Iris pigment epithelial cell (primary cell): ENCODE measurements at places on chromosomes 3 and 15.

- no peak for DNase-seq
These were observed 14.7 kb upstream of the SYN2 start for GRCh38 chr3:11989383-11990038.

GRCh38 chr15:71562251-71562650 lies 248.1 kb upstream of the NR2E3 start:
- no peak for DNase-seq

- DNase-seq = no peak
These were observed 807.5 kb downstream of the IGSF11 start for GRCh38 chr3:118227191-118227590.

DNA sequence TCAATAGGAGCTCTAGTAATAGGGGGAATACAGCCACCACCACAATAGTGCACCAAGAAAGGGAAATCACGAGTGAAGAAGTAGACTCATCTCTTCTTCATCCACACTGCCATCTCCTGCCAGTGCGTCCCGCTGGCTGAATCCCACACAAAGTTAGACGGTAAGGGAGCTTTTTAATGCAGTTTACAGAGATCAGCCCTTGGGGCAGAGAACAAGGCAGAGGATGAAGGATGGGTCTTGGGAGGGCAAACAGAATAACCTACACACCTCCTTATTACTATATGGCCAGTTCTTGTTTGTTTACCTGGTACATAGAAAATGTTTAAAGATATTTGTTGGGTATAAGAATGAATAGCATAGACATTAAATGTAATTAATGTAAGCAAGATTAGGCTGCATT lies 11.0 kb upstream of the DPH6 start:
- no peak for DNase-seq

DNA sequence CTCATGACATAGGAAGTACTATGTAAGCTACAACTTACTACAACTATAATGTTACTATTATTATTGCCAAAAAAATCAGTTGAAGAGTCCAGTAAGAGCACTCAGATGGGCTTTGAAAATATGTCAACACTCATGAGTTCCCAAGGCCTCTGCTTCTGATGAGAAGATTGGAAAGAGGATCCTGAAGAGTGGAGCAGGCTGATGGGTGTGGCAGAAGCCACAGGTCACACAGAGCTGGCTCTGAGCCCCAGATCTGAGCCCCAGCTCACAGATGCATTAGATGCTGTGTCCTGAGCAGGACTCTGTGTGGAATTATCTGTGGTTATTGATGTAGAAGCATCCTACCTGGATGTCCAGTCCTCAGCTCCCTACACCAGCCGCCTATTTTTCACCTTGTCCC lies 65.6 kb downstream of the SPSB4 start:
- no peak for DNase-seq

DNA sequence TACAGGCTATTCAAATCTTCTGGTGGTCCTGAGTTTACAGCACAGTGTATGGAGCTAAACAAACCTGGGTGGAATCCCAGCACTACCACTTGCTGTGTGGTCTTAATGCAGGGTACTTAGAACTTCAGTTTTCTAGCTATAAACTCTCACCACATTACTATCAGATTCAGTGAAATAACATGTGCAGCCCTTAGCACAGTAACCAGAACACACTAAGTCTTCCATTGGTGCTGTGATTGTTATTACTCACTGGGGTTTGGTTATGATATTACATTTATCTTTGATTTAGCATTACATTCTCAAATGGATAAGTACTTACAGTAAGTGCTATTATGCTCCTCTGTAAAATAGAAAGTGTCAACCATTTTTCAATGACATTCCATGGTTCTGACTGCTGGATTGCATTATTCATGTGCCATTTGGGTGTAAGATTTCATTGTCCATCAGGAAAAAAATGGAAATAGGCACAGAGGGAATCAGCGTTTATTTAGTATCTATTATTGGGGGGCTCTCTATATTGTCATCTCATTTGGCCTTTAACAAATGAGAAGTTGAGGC lies 81.9 kb downstream of the PDE8A start:
- no peak for DNase-seq
